AG04450 (cell line): ENCODE measurements at places on chromosomes 1 and 21.

- DNase-seq, result no peak
Measured at GRCh38 chr1:234745276-234745675, 135.3 kb upstream of the IRF2BP2 start.

DNA sequence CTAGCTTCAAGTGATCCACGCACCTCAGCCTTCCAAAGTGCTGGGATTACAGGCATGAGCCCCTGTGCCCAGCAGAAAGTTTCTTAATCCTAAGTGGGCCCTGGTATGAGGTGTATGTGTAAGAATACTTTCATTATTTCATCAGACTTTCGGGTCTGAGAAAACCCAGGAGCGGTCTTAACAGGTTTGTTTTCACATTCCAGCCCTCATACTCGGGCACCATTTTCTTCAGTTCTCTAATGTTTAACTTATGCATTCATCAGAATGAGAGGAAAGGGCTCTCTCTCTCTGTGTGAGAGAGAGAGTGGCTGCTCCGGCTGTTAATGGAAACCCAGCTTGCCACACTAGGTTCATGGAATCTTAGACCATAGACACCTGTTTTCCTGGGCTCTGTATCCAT is 4.2 kb upstream of the PADI1 start:
- no peak for DNase-seq

DNA sequence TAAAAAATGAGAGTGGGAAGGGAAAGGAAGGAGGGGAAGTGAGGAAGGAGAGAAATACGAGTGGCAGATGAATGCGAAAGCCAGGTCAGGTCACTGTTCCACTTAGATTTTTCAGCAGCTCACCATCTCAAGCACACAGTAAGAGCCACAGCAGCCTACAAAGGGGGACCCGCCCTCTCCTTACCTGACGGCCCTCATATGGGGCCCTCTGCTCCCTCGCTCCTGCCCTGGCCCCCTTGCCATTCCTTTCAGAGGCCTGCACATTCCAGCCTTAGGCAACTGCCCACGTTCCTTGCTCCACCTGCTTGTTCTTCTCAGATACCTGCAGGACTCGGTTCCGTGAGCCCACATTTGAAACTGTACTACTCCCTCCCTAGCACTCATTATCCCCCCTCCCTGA is 22.0 kb downstream of the VPS26C start:
- DNase-seq, result no peak

GRCh38 chr1:38741341-38741740 is 118.2 kb downstream of the RRAGC start:
- no peak for DNase-seq

- DNase-seq, result no peak
Measured at GRCh38 chr1:30868833-30869435, 39.6 kb downstream of the SDC3 start.

GRCh38 chr1:54640863-54641836 is at the start of gene MROH7:
Gene MROH7, plus strand, starts transcription at chr1:54641786. Its CDS starts 11,141 bp downstream, at chr1:54652927.
- DNase-seq, result no peak

GRCh38 chr21:44618504-44618903 is 6.6 kb downstream of the KRTAP10-8 start:
- DNase-seq, result no peak

GRCh38 chr1:2127187-2128145 is 67.1 kb downstream of the FAAP20 start:
- no peak for DNase-seq

DNA sequence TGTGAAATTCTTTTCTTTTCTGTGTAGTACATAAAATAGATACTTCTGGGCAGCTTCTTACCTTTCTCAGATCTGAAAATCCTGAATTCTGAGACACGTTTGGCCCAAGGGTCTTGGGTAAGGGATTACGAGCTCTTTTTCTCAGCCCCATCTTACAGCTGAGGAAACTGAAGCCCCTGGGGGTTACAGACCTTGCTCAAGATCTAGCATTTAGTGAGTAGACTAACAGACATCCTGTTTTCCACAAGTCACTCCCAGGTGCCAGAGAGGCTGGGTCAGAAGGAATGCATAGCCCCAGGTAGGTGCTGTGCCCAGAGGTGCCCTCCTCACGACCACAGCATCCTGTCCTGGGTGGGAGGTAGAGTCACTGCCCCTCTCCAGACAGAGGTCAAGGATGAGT is 13.2 kb upstream of the CREG1 start:
- no peak for DNase-seq

DNA sequence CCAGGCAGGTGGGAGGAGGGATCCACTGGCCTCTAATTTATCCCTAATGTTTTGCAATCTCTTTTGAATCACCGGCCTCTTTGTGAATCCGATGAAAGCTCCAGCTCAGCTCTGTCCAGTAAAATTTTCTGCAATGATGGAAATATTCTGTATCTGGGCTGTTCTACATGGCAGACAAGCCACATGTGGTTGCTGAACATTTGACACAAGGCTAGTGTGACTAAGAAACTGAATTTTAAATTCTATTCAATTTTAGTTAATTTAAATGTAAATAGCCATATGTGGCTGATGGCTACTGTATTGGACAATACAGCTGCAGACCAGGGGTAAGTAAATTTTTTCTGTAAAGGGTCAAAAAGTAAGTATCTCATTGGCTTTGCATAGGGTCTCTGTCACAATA is 135.1 kb downstream of the CSMD2 start:
- DNase-seq, result no peak

- no peak for DNase-seq
Measured at GRCh38 chr1:5798151-5798730, 194.0 kb downstream of the NPHP4 start.

DNA sequence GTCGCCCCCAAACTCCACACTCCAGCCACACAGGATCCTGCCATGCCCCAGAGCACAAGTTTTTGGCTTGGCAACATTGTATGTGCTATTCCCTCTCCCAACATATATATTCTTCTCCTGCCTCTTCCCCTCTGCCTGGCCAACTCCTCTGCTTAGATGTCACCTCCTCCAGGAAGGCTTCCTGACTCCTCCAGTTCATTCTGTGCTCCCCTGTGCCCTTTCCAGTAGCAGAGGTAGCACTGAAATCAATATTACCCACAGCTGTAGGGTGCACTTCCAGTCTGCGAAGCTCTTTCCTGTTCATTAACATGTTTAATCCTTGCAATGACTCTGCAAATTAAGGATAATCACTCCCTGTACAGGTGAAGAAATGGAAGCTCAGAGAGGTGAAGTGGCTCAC is 21.2 kb downstream of the ALDH4A1 start:
- DNase-seq, result no peak

DNA sequence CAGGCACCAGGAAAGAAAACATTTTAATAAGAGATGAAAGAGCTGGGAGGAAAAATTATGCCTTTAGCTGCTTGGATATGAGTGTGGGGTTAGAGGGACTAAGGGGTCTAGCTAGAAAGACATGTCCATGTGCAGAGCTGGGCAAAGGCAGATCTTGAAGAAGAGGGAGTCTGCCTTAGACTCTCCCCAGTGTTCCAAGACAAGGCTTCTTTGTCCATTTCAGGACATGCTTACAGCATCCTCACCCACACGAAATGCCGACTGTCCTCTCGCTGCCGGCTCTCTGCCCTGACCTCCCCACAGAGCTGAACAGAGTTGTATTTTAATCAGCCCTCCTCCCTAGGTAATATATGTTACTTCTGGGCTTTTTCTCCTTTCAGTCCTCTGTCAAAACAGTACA is 100.7 kb upstream of the ATP1B1 start:
- DNase-seq, result no peak
